ENCODE measurements at places on chromosomes 5 and 9.

DNA sequence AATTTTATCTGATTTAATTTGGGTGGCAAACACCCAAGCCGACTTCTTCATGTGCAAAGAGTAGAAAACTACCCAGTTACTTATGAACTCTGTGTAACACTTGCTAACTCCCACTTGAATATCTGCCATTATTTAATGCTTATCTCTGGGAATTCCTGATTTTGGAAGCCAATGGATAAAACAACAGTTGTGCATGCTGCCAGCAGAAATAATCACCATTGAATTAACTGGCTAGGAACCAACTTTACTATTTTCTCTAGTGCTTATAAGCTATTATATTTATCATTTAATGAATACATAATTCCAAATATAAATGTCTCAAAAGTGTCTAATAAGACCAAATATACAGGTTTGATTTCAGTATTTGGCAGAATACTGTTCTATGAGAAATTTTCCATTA, 85.7 kb downstream of the IZUMO3 start:
- no peak for DNase-seq

GRCh38 chr5:168088410-168089173, 202.9 kb upstream of the WWC1 start:
- DNase-seq: no peak

GRCh38 chr9:129033216-129033615, 3.2 kb upstream of the MIGA2 start:
- DNase-seq: no peak

DNA sequence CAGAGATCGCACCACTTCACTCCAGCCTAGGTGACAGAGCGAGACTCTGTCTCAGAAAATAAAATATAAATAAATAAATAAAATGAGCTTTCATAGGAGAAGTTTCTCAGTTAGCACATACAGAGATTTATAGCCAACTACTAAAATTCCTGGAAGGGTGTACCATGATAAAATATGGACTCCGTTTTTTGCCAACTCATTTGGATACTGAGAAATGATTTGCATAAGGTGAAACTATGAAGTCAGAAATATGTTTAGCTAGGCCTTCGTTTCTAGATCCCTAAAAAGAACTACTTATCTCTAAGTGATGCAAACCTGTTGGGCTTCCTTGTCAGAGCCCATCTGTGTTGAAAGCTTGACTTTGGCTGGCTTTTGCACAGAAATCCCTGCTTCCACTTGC, 56.9 kb upstream of the SLC1A1 start:
- DNase-seq: no peak

DNA sequence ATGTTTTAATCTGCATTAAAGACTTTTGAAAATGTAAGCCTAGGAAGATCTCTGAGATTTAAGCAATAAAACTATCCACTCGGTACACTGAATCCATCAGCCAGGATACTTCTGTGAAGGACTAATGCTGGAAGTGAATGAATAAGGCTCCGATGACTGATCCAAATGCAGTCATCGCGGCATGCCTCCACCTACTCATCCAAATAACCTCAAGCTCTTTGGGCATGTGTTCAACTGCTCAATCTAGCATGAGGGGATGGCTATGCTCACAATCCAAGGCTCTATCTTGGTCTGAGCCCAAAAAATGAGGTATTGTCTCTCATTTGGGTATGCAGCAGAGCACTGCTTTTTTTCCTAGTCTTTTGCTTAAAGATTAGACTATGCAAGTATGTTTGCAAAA, 19.2 kb downstream of the MARCHF3 start:
- DNase-seq: no peak

GRCh38 chr5:115795700-115796099, 20.8 kb downstream of the CDO1 start:
- no peak for DNase-seq

GRCh38 chr5:102753889-102754766, 977 bp upstream of the PAM start:
- no peak for DNase-seq

- no peak for DNase-seq
These were observed 4.1 kb upstream of the CAVIN4 start for GRCh38 chr9:100573655-100574260.
